CD8-positive, alpha-beta T cell (primary cell): ENCODE measurements at places on chromosomes 4 and X.

DNA sequence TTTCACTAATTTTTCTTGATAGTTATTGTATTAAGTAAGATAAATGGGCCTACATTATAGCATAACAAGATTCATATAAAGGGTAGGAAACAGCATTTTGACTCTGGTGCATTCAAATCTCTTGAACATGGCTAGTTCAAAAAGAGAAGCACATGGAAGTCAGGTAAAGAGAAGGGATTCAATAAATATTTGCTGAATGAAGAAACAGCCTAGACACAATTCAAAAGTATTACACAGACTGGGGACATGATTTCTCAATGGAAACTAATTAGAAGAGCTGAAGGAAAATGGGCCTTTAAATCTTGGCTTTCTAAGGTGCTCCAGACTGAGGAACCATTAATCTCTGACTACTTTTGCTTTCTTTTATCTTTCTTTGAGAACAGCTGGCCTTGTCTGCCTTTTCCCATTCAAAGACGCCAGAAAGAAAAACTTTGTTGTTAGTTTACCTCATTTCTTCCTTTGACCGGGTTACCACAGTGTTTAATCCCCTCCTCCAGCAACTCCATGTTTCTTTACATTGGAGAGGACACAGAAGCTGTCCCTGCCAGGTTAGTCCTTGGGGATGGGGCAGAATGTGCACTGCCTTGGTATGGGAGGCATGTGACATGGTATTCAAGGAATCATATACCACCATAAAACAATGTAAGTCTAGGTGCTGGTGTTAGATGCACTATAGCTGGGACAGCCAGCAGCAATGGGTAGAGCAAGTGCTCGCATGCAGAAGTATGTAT is 264.2 kb downstream of the CAMK2D start:
- no peak for DNase-seq

GRCh38 chr4:17094159-17094875 is 195.9 kb upstream of the LDB2 start:
- DNase-seq: no peak

DNA sequence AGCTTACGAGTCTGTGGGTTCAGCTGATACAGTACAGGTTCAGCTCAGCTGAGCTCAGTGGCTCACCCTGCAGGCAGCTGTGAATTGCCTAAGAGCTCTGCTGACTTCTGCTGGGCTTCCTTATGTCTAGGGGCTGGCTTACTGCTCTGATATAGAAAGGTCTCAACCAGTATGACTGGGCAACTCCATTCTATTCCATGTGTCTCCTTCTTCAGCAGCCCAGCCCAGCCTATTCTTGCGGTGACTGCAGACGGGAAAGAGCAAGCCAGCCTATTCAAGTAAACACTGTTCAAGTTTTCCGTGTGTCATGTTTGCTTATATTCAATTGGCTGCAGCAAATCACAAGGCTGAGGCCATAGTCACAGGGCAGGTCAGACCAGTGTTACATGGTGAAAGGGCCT is 615.4 kb upstream of the ZFP42 start:
- DNase-seq: no peak

DNA sequence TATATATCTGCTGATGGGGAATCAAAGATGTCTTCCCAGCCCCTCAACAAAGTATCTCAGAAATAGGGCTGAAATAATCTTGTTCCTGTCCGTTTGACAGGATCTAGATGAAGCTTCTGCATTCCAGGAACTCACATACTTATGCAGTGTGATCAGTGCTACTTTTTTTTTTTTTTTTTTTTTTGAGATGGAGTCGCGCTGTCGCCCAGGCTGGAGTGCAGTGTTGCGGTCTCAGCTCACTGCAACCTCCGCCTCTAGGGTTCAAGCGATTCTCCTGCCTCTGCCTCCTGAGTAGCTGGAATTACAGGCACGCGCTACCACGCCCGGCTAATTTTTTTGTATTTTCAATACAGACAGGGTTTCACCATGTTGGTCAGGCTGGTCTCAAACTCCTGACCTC is 36.4 kb downstream of the DHX15 start:
- DNase-seq: no peak

- DNase-seq: no peak
Measured at GRCh38 chr4:106062452-106062875, 167.2 kb downstream of the NPNT start.

DNA sequence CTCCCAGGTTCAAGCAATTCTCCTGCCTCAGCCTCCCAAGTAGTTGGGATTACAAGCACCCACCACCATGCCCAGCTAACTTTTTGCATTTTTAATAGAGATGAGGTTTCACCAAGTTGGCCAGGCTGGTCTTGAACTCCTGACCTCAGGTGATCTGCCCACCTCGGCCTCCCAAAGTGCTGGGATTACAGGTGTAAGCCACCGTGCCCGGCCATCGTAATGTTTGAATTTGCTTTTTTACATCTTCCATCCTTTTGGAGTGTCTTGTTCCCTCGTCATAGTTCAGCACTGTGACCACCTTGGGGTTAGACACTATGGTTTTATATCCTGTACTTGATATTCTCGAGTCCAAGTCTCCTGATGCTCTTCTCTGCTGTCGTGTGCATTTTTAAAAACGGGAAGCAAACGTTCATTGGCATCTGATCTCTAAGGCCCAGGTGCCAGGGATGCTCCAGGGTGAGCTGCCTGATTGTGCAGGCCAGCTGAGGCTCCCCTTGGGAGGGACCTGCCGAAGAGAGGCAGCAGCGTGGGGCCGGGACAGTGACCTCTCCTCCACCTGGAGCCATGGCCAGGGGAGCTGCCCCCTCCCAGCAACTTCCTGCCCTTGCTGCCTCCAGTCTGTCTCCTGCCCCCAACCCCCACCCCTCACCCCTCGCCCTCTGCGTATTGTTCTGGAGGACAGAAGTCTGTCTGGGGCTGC is 16.7 kb downstream of the DGKQ start:
- DNase-seq: no peak

DNA sequence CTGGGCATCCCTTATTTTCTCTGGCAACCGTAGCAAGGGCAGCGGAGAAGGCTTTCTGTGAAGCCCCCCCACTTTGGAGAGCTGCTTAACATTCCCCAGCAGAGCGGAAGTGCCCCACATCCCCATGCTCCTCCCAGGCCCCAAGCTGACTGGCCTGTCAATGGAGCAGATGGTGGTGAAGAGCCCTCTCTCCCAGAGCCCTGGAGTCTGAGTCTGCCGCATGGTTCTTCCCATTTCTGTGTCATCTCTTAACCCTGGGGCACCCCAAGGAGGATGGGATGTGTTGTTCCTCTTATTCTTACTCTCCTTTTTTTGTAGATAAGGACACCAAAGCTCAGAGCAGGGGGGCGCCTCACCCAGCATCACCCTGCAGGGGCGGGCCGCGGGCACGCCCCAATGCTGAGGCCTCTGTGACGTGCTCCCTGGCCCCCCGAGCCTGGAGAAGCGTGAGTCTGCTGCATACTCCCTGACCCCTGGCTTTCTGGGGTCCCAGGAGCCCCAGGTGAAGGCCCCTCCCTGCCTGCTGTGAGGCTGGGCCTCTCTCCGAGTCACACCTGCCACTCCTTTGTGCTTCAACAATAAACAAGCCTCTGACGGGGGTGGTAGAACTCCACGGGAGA is 35.9 kb downstream of the ADRA2C start:
- no peak for DNase-seq

GRCh38 chr4:25786497-25787065 is 76.2 kb downstream of the SEL1L3 start:
- DNase-seq: no peak

GRCh38 chr4:155377276-155377675 is 511 bp upstream of the MAP9 start:
- DNase-seq: no peak

DNA sequence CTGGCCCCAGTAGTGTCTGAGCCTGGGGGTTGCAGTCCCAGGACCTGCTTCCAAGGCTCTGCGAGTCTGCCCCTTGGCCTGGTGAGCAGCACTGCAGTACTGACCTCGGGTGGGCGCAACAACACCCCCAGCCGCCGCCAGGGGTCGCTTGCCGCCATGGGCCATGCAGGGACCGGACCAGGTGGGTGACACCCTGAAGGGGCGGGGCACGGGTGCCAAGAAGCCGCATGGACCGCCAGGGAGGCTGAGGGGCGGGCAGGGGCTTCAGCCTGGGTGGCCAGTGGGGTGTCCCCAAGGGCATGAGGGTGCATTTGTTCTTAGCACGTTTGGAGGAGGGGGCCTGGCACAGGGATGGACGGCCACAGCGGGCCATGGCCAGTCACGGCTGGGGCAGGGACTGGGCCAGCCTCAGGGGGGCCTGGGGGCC is 25.0 kb downstream of the TACC3 start:
- peak; percentile 81 for DNase-seq

- no peak for DNase-seq
Measured at GRCh38 chr4:165288226-165288625, 39.2 kb upstream of the MSMO1 start.

- no peak for DNase-seq
Measured at GRCh38 chr4:2932951-2933565, 30.1 kb downstream of the NOP14 start.

- no peak for DNase-seq
Measured at GRCh38 chr4:185344743-185345538, 50.8 kb downstream of the LRP2BP start.

GRCh38 chrX:153799326-153799725 is 4.9 kb downstream of the SSR4 start:
- DNase-seq: no peak

GRCh38 chr4:152304220-152304619 is 231.7 kb downstream of the FBXW7 start:
- no peak for DNase-seq

- DNase-seq: no peak
Measured at GRCh38 chr4:185896817-185897488, 85.0 kb upstream of the SORBS2 start.

DNA sequence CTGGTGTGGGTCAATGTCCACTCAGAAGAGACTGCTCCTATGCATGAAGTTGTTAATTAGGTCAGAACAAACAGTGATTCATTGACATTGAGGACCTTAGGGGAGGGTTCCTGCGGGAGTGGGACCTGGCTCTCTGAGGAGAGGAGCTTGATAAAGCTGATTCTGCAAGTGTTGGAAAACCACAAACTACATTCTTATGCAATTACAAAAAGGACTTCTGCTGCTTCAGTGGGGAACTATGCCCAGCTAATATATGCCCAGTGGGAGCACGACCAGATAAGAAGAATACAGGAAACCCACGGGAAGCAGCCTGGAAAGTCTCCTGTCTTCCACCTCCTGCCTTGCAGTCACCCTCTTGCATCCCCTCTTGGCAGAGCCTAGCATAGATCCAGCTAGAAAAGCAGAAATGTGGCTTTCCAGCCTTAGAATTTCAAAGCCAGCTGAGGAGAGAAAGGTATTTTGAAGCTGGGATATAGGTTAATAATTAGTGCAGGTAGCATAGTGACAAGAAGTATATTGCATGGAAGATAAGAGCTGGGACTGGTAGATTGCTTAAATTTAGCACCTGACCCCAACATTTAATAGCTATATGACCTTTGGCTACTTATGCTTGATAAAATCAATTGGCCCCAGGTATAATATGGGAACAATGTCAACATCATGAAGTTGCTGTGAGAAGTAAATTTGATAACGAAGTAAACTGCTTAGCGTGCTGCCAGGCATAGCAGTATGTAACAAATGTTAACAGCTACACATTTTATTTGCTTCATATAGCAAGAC is 34.9 kb upstream of the UGT8 start:
- no peak for DNase-seq

- DNase-seq: no peak
Measured at GRCh38 chr4:5870701-5871100, 22.2 kb downstream of the CRMP1 start.

GRCh38 chrX:40151211-40152172 is 53.7 kb upstream of the BCOR start:
- no peak for DNase-seq

- no peak for DNase-seq
Measured at GRCh38 chrX:63514569-63515080, 163.5 kb upstream of the SPIN4 start.

DNA sequence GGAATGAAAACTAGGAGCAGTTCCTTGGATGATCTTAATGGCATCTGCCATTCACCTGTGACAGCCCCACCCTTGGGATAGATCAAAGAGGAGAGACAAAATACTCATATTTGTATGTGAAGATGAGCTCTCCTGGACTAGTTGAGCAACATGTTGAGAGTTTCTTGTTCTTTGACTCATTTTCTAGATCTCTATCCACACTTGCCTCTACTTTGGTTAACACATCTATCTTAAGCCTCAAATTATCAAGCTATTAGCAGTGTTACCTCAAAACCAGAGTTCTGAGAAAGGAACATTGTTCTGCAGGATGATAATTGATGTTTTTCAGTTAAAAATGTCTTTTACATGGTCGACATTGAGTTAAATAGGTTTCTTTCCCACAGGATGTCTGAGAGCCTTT is 94.2 kb upstream of the TEX13D start:
- DNase-seq: no peak

DNA sequence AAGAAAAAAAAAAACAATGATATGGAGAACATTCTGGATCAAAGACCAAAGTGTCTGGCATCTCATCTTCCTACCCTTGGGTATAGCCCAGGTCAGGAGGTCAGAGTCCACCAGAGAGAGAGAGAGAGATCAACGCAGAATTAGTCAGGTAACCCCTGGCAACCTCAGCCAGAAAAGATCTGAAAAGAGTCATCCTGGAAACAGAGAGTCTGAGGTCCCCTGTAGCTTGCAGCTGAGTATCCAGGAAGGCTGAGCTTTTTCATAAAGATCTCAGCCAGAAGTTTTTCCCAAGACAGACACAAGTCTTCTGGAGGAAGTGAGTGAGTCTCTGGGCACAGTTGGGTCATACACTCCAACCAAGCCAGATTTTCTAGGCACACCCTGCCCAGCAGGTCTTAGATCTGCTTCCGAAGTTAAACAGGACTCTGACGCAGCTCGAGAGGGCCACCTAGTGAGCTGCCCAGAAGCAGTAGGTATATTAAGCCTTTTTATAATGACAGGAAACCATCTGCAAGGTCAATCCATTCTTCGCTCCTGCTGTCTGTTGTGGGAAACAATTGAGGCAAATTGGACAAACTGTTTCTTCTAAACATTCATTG is 35.7 kb downstream of the ACE2 start:
- no peak for DNase-seq

- no peak for DNase-seq
Measured at GRCh38 chr4:138032222-138032621, 209.9 kb downstream of the SLC7A11 start.

DNA sequence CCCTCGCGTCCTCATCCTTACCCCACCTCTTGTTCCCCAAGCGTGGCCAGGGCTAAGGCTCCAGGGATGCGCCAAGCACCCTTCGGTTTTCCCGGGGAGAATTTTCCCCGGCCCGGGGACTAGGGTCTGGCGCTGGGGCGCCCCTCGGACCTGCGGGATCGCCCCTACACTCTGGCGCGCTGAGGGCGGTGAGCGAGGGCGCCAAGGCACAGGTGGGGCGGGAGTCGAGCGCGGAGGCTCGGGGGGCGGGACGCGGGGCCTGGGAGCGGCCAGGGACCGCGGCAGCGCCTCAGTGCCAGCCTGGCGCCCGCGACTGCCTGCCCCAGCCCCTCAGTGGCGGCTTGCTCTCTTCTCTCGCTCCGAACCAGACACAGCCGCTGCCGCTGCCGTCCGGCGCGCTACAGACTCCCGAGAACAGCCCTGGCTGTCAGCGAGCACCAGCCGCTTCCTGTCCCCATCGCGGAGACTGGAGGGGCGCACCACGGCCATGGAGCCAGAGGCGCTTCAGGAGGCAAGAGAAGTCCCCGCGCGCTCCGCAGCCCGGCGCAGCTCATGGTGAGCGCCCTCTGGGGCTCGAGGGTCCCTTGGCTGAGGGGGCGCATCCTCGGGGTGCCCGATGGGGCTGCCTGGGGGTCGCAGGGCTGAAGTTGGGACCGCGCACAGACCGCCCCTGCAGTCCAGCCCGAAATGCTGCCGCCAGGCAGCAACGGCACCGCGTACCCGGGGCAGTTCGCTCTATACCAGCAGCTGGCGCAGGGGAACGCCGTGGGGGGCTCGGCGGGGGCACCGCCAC is at the start of gene DRD5:
Gene DRD5 (plus strand): TSS at position 292 of the 793 bp plus-strand sequence. CDS start 396 bp downstream, at position 688.
- no peak for DNase-seq

GRCh38 chr4:40241941-40242340 is 45.1 kb downstream of the RHOH start:
- DNase-seq: peak; percentile 84
